Brain (organoid and tissue), 16 donors: ENCODE measurements at places on chromosomes 16 and 17.

- no peak for DNase-seq
Observed at GRCh38 chr16:15041271-15042004, 14.4 kb downstream of the NTAN1 start.

GRCh38 chr17:57433452-57433851 lies 177.1 kb downstream of the MSI2 start:
- no peak for DNase-seq

- no peak for DNase-seq
Observed at GRCh38 chr17:70434536-70435490, 265.5 kb downstream of the KCNJ2 start.

GRCh38 chr16:50539053-50539695 lies 9.0 kb upstream of the NKD1 start:
- DNase-seq = peak; percentile 83

DNA sequence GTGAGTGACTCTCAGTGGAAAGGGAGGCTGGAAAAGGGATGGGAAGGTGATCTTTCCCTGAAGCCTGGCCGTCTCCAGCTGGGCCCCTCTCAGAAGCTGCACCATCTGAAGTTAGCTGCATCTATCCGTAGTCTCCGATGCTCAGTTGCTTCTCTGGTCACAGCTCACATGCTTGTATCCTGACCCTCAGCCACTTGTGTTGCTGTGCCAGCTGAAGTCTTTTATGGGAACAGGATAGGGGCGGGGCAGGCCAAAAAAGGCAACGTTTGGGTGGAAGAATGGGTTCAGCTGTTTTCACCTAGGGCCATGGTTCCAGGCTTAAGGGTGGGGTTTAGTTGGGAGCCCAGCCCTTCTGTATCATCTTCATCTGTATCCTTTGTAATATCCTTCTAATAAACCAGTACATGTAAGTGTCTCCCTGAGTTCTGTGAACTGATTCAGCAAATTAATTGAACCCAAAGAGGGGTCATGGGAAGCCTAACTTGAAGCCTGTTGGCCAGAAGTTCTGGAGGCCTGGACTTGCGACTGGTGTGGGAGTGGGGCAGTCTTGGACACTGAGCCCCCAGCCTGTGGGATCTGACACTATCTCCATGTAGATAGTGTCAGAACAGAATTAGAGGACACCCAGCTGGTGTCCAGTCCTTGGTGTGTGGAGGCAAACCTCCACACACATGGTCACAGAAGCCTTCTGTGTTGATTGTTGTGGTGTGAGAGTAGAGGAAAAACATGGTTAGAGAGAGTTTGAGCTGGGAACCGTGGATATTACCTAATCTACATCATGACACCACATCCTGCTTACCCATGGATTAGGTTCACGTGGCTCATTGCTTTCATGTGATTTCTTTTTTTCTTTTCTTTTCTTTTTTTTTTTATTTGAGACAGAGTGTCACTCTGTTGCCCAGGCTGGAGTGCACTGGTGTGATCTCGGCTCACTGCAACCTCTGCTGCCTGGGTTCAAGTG lies 49.3 kb upstream of the FBXO47 start:
- DNase-seq = no peak

GRCh38 chr16:11315510-11315909 lies 29.7 kb upstream of the RMI2 start:
- DNase-seq = no peak

- no peak for DNase-seq
Observed at GRCh38 chr17:64128787-64129514, 993 bp downstream of the ERN1 start.

DNA sequence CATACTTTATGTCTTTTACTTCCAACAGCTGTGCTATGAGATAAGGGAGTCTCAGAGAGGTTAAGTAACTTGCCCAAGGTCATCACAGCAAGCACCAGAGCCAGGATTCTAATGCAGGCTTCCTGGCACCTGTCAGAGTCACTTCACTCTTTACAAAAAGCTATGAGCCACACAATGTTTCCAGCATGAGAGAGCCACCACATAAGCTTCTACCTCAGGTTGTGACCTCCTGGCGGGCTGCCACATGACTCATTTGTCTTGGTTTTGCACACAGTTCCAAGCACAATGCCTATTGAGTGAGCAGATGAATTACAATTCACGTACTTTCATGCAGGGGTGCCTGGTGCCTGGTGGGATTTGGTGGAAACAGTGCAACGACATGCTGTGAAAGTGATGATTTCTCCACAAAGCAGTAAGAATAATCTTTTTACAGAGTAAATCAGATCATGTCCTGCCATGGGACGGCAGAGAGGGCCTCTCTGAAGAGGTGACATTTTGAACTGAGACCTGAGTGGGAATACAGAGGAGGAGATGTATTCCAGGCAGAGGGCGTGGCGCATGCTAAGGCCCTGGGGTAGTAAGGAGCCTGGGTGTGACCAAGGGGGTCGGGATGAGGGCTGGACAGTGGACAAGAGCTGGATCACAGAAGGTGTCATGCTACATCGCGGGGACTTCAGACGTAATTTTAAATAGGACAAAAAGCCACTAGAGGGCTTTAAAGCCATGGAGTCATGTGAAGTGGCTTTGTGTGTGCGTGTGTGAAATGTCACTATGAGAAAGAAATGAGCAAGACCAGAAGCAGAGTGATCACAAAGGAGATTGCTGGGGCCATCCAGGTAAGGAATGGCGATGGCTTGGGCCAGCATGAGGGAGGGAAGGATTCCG lies 53.4 kb downstream of the CACNG3 start:
- DNase-seq = no peak

DNA sequence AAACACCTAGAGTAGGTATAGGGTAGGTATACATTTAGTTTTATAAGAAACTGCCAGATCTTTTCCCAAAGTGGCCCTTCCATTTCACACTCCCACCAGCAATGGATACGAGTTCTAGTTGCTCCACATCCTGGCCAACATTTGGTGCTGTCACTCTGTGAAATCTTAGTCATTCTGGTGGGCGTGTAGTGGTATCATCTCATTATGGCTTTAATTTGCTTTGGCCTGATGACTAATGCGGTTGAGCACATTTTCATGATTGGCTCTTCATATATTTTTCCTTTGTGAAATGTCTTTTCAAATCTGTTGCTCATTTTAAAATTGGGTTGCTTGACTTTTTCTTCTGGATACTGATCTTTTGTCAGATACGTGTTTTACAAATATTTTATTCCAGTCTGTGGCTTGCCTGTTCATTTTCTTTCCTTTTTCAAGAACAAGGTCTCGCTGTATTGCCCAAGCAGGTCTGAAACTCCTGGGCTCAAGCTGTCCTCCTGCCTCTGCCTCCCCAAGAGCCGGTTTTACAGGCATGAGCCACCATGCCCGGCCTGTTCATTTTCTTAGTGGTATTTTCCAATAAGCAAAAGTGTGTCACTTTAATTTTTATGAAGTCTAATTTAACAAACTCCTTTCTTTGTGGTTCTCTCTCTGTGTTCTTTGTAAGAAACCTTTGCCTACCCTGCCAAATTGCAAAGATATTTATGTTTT lies 192.4 kb downstream of the SEC14L1 start:
- no peak for DNase-seq

DNA sequence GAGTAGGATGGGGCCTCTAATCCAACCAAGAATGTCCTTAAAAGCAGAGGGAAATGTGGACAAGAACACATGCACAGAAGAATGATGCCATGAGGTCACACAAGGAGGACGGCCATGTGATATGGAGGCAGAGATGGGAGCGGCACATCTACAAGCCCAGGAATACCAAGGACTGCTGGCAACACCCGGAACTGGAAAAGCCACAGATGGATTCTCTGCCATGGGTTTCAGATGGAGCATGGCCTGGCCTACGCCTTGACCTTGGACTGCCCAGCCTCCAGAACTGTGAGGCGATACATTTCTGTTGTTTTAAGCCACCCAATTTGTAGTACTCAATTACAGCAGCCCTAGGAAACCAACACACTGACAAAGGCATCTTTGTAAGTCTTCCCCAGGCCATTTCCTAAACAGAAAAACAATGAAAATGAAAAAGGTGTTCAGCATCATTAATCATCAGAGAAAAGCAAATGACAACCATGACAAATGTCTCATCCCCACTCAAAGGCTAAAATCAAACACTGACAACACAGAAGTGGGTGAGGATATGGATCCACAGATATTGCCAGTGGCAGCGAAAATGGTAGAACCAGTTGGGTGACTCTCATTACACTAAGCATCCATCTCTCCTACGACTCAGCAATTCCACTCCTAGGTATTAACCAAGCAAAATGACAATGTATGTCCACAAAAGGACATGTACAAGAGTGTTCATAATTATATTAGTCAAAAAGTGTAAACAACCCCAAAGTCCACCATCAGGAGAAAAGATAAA lies 76.9 kb upstream of the CNEP1R1 start:
- DNase-seq = no peak

- DNase-seq = no peak
Observed at GRCh38 chr17:82065193-82065637, 389 bp downstream of the DUS1L start.

GRCh38 chr17:7293816-7294613 lies 424 bp downstream of the YBX2 start:
- no peak for DNase-seq

- no peak for DNase-seq
Observed at GRCh38 chr16:6345090-6345489, 987.6 kb upstream of the RBFOX1 start.

DNA sequence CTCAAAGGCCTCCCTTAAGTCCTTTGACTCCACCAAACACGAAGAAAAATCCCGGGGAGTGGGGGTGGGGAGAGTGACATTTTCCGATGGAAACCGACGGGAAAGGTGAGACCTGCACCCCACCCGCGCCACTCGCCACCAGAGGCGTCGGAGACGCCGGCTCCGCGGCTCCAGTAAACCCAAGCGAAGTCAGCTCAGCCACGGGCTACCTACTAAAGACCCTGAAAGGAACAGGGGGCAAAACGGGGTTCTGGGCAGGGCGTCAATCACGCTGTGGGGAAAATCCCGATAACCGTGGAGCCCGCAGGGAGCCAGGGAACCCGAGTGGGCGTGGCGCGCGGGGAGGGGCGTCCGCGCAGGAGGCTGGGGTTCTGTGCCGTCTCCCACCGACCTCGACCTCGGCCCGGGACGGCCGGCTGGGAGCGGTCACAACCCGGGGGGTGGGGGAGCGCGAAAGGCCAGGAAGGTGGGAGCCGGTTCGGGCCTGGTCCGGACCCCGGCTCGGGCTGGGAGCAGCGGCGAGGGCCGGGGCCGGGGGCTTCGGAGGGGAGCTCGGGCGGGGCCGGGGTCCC lies 565 bp downstream of the WDR45B start:
- peak; percentile 18 for DNase-seq

- DNase-seq = no peak
Observed at GRCh38 chr17:30532871-30533270, 55.7 kb downstream of the GOSR1 start.

- DNase-seq = no peak
Observed at GRCh38 chr17:51572115-51572514, 311.8 kb downstream of the UTP18 start.

- no peak for DNase-seq
Observed at GRCh38 chr17:66915792-66916191, 48.7 kb upstream of the CACNG4 start.

- DNase-seq = no peak
Observed at GRCh38 chr16:3087243-3088235, 11.6 kb downstream of the ZSCAN10 start.

DNA sequence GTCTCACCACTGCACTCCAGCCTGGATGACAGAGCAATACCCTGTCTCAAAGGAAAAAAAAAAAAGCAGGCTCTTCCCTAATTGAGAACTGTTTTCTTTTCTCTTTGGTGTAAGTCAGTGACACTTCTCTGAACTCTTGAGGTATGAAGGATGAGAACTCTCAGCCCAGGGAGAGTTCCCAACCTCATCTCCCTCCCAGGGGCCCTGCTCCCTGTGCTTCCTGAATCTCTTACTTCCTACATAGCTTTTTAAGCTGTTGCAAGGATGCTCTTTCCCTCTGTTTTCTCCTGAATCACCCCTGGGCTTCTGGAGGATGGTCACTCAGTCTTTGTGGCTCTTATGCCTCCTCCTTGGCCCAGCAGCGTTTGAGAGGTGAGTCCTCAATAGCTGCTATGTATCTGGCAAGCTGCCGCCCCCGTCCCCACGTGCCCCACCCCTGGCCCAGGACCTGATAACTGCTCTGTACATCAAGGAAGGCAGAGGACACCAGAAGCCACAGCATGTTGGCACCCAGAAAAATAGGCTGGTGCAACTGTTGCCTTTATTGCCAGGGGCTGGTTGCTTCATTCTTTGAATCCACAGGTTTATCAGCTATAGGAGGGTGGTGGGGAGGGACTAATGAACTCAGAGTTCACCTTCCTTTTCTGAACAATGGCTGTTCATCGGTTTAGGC lies 24.0 kb downstream of the IGF2BP1 start:
- DNase-seq = no peak

GRCh38 chr16:85107532-85107931 lies 4.7 kb downstream of the CIBAR2 start:
- no peak for DNase-seq

DNA sequence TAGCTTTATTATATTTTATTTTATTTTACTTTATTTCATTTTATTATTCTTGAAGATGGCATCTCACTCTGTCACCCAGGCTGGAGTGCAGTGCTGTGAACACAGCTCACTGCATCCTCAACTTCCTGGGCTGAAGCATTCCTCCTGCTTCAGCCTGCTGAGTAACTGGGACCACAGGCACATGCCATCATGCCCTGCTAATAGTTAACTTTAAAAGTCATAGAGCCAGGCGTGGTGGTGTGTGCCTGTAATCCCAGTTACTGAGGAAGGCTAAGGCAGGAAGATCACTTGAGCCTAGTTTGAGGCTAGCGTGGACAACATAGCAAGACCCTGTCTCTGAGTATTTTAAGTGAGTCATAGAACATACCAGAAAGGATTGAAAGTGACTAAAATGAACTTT lies 38.7 kb downstream of the ESRP2 start:
- no peak for DNase-seq

DNA sequence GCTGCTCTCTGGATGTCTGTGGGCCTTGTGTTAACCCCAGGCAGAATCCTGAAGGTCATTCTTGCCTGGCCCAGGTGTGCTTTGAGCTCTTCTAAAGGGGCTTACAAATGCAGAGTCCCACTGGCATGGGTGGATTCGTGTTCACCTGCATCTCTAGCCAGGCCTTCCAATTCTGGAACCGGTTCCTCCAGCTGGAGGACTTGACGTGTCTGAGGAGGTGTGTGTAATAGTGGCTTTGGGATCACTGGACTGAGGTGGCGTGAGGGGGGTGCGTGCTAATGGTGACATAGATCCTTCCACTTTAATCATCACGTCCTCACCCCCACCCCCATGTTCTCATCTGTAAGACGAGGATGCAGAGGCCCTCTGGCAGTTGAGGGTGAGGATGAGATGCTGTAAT lies 4.8 kb downstream of the GSE1 start:
- no peak for DNase-seq

DNA sequence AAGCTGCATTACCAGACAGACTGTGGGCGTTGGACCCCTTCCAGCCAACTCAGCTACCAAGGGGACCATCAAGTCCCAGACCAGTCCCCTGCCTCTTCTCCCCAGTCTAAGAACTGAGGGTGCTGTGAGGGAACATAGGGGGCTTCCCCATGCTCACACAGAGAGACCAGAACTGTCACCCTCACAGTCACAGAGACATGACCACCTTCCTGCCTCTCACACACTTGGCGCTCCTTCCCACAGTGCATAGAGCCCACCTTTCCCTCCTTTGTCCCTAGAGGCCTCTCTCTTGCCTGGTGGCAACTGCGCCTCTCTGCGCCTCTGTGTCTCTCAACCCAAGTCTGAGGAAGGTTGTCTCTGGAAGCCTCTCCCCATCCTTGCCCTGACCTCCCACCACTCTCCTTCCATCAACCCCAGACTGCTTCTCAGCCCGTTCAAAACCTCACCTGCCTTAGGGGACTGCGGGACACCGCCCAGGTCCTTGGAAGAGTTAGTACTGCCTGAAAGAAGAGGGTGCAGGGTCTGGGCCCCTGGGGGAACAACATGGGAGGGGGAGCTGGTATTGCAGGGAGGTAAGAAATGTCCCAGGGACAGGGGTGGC lies 6.1 kb upstream of the LHX1 start:
- no peak for DNase-seq

- DNase-seq = no peak
Observed at GRCh38 chr16:89485701-89486246, 4.6 kb downstream of the ANKRD11 start.
